A172 (cell line): ENCODE measurements at places on chromosomes 11 and 22. TPM values are rescaled to one million over a fixed set of nuclear protein-coding genes. Genes with fewer than 3 reads are reported as not detected.

GRCh38 chr11:101166038-101166437 is 36.4 kb upstream of the PGR start:
- no peak for DNase-seq

- DNase-seq = no peak
These were observed 53.6 kb downstream of the SCUBE1 start for GRCh38 chr22:43289531-43289963.

CLTCL1 gene
- total RNA-seq = 2.7 and 3.4 TPM in 2 replicates

SLC2A11 gene
- total RNA-seq = 6.8 and 8.2 TPM in 2 replicates

DNA sequence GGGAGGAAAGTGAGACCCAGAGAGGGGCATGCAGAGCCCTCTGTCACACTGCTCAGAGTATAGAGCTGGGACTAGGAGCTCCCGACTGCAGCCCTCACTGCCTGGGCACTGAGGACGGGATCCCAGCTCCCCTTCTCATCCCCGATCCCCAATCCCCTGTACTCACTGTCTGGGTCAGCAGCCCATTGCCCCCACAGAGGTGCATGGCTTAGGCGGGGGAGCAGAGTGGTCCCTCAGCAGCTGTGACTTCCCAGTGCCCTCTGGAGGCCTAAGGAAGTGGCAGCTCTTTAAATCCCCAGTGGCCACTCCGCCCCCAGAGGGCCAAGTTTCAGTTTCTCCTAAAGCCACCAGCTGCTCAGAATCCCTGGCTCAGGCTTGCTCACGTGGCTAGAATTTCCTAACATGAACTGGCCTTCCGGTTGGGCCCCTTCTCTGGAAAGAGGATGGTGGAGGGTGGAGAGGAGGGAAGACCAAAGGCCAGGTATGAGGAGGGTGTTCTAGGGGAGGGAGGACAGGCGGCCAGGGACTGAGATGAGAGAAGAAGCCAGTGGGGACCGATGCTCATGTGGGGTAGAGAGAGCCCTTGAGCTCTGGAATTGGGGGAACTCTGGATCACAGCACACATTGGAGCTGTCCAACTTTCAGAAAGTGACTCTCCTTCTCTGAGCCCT is at the start of gene BATF2:
Gene BATF2 (minus strand): TSS at position 262 of the 671 bp plus-strand sequence. CDS start 57 bp downstream, at position 205.
- peak; percentile 79 for DNase-seq

GRCh38 chr11:125624756-125625213 is at the start of gene CHEK1:
Gene CHEK1, plus strand, starts transcription at chr11:125625163. Its CDS starts 1,606 bp downstream, at chr11:125626769.
- DNase-seq = no peak

DNA sequence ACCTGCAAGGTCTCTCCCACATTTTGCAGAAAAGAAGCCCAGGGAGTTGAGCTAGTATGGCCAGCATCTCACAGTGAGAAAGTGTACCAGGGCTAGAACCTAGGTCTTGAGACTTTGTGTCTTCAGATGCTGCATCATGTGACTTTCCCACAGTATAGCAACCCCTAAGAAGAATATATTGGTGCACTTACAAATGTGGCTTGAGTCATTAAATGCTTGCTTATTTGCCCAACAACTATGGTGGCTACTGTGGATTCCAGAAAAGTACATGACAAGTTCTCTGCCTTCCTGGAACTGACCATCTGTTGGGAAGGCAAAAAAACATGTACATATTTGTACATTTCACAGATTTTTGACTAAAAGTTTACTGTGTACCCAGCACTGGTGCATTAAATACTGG is 55.0 kb downstream of the POLD3 start:
- DNase-seq = no peak

RASL10A gene
- total RNA-seq = not detected in 2 replicates

- no peak for DNase-seq
These were observed 3.4 kb downstream of the CAPN1 start for GRCh38 chr11:65185171-65185570.

ARHGAP1 gene
- 44.0 and 47.6 TPM in 2 replicates for total RNA-seq

DNA sequence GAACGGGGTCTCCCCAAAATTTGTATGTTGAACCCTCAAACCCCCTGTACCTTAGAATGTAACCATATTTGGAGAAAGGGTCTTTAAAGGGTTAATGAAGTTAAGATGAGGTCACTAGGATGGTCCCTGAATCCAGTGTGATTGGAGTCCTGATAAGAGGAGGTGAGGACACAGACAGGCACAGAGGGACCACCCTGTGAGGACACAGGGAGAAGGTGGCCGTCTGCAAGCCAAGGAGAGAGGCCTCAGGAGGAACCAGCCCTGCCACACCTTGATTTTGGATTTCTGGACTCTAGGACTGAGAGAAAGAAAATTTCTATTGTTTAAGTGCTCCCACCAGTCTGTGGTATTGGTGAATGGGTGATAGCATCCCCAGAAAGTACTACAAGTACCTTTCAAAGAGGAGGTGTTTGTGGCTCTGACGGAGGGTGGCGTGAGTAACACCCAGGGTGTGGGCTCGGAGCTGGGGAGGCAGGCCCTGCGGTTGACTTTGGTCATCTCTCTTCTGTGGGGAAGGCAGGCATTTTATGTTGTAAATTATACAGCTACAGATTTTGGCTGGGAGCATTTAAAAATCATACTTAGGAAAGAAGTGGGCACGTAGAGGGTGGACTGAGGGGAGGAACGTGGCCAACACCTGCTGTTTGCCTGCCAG is 13.8 kb downstream of the MRGPRF start:
- DNase-seq = no peak

PHLDA2 gene
- total RNA-seq = 30.8 and 34.4 TPM in 2 replicates
